Fibroblast of lung (primary cell): ENCODE measurements at places on chromosomes 5 and 9. TPM values are rescaled to one million over a fixed set of nuclear protein-coding genes. Genes with fewer than 3 reads are reported as not detected.

DNA sequence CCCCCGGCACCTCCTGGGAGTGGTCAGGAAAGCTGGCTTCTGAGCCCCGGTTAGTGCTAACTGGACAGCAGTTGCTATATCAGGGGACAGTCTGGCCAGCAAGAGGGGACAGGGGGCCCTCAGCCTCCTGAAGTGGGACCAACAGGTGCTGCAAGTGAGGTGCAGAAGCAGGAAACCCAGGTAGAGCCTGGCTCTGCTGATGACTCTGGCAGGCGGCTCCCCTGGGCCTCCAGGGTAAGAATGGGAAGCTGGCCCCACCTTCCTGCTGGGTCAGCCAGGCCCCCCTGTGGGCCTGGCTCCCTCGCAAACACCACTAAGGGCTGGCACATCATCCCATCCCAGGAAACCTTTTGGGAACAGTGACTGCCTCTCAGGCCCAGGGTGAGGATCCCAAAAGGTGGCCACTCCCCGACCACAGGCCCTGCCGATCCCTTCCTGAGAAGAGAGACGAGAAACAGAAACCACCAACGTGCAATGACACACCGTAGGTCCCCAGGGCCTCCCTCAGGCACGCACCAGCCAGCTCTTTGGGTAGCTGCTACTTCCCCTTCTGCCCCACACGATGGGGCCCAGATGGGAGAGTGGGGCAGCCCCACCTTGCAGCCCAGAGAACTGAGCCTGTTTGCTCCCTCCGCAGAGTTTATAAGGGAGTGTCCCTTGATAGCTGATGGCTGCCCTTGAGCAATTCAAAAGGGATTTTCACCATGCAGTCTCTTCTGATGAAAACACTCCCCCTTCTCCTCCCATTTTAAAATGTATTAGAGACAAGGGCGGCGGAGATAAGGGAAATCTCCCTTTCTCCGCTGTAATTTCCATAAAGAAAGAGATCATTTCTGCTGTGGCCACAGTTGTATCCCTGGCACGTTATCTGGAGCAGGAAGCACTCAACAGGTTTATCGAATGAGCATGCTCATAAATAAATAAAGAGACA is 76.8 kb downstream of the STK10 start:
- DNase-seq: peak; percentile 60

DNA sequence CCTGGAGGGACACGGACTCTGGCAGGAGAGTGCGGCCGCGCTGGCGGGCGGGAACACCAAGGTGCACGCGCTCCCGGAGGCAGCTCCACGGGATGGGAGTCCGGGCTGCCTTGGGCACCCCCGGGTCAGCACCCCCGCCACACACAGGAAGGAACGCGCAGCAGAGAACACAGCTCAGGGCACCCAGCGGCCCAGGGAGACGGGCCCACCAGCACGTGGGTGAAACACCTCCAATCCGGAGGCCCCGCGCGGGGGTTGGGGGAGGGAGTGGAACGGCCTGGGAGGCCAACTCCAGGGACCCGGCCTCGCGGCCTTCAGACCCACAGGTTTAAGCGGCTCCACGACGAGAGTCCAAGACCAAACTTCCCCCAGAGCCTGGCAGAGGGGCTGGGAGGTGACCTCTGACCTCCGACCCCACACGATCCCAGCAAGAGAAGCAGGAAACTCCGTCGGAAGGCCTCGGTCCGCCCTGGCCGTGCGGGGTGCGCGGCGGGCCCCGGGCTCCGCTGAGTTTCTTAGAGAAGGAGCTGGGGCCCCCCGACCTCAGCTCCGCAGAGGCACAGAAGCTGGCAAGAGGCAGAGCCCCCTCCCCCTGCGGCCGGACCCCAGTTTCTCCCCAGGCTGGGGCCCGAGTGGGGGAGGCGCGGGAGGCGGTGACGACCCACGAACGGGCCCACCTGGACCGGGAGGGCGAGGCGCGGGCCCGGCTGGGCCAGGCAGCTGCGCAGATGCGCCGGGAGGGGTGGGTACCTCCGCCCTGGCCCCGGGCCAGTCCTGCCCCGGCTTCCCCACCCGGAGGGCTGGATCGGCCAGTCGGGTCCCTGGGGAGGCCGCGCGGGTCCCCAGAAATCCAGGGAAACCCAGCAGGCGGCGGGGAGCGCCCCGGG is 851 bp downstream of the NACC2 start:
- DNase-seq: peak; percentile 64

- DNase-seq: no peak
These were observed 23.9 kb upstream of the PPP3R2 start for GRCh38 chr9:101618698-101619097.

DNA sequence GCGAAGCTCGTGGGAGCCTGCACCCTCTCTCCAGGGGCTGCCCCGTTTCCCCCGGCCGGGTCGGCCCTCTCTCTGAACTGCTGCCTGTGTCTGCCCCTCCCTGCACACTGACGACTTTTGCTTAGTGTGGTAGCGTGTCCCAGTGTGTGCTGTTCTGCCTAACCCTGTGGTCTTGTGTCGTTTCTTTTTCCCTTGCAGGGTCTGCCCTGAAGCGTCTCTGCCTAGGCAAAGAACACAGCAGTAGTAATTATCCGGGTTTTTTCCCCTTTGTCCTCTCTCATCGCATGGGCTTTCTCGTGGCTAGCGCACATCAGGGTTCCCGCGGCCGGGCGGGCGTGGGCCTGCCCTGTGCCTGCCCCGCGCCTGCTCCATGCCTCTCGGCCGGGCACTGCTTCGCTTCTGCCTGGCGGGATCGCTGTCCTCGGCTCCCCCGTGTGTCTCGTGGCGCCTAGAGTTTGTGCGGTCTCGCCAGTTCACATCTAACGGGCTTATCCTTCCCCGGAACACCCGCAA is 122.7 kb downstream of the WNK2 start:
- DNase-seq: no peak

- peak; percentile 63 for DNase-seq
These were observed 44.6 kb upstream of the SHOC1 start for GRCh38 chr9:111839387-111839786.

GRCh38 chr5:81763294-81763928 is 12.5 kb upstream of the SSBP2 start:
- no peak for DNase-seq

GRCh38 chr9:2390028-2390427 is 231.6 kb upstream of the VLDLR start:
- DNase-seq: no peak

GRCh38 chr5:38719916-38720315 is 125.9 kb upstream of the OSMR start:
- peak; percentile 79 for DNase-seq

- peak; percentile 24 for DNase-seq
These were observed 284.1 kb upstream of the GRAMD2B start for GRCh38 chr5:126139086-126139485.

GRCh38 chr9:134378901-134379338 is 52.7 kb downstream of the RXRA start:
- DNase-seq: peak; percentile 61

DNA sequence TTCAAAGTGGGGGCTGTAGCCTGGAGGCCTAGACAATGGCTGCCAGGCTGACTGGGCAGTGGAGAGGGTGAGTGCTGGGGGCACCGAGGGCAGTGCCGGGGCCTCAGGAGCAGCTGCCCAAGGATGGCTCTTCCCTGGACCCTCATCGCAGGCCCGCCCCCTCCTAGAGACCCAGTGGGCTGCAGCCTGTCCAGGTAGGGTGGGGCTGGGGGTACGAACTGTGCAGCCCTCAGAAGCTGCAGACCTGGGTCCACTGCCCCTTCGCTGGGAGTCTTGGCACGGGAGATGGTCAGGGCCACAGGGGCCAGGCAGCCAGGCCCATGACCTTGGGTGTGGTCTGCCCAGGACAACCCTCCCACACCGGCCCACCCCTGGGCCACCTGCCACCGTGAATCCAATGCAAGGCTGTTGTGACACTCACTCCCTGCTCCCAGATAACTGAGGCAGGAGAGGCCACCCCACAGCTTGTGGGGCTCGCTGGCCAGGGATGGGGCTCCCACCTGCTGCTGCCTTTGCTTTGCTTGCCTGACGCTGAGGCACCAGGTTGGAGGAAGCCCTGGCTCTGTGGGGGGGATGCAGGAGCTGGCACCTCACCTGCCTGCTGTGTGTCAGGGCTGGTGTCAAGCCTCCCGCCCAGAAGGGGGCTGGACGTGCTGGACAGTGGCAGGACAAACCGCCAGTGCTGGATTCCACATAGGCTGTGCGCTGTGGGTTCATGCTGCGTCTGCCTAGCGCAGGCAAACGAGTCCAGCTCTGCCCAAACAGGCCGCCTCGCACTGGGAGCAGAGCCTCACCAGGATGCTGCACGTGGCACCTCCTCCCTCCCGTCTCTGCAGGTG is 23.1 kb upstream of the SLC9A3 start:
- DNase-seq: no peak

- no peak for DNase-seq
These were observed 125.1 kb downstream of the ESM1 start for GRCh38 chr5:54860321-54860720.

GRCh38 chr5:95530416-95530815 is 24.4 kb downstream of the SKIC3 start:
- peak; percentile 91 for DNase-seq

- no peak for DNase-seq
These were observed 259.5 kb downstream of the GRIA1 start for GRCh38 chr5:153749960-153750359.

DNA sequence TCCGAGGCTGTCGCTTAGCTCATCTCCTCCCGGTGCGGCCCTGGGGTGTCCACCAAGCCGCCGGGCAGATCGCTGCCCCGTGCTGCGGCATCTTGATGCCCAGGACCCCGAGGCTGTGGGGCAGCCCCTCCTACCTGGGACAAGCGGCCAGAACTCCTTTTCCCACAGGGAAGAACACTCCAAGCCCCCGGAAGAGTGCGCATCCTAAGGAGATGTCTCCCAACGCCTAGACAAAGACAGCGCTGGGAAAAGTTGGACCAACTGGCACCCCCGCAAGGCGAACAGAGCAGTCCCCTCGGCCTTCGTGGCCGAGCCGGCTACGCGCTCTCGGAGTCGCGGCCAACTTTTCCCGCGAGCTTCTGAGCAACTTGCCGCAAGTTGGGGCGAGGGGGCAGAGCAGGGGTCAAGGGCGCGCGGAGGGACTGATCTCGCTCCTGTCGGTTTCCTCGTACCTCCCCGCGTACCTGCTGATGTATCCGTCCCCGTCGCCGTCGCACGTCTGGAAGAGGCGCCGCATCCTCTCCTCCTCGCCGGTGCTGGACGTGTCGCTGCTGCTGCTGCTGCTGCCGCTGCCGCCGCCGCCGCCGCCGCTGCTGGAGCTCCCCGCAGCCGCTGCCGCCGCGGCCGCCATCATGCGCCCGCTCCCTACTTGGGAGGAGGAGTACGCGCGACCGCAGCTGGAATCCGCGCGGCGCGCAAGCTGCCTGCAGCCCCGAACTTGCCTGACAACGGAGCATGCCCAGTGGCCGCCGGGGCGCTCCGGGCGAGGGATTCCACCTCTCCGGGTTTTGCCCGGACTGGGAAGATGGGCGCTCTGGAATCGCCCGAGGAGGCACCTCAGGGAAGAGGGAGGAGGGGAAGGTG is at the start of gene MCC:
MCC (minus strand) TSS at position 673 of the 864 bp plus-strand sequence.
- DNase-seq: peak; percentile 95

GRCh38 chr9:137138722-137139467 is at the start of gene GRIN1:
TSS of gene GRIN1 (plus strand) at chr9:137139154. CDS start at chr9:137139487, 333 bp downstream.
- no peak for DNase-seq

- DNase-seq: peak; percentile 28
These were observed 1.4 kb downstream of the MZB1 start for GRCh38 chr5:139388198-139388821.

DNA sequence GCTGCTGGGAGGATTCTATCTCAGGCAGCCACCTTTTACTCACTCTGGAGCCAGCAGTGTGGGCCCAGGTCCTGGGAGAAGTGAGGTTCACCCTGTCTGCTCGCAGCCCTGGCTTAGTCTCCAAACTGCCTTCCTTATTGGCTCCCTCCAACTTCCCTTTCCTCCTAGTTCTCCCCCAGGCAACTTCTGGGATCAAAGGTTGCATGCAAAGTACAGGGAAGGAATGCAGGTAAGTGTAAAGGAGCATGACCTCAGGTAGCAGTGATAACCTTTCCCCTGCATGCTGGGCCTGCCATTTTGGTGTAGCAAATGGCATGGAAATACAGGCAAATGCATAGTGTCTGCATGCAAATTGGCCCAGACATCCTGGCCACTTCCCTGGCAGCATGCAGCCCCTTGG is 53.8 kb upstream of the ARAP3 start:
- no peak for DNase-seq

- no peak for DNase-seq
These were observed 121.7 kb downstream of the ANKRD18B start for GRCh38 chr9:33645706-33646105.

GRCh38 chr5:26872337-26872736 is 166.0 kb downstream of the CDH9 start:
- DNase-seq: no peak

- DNase-seq: peak; percentile 42
These were observed 1164.5 kb downstream of the CDH12 start for GRCh38 chr5:21688655-21689054.

- DNase-seq: no peak
These were observed 14.3 kb upstream of the MARCHF6 start for GRCh38 chr5:10339058-10339811.

- peak; percentile 82 for DNase-seq
These were observed 3.7 kb upstream of the PJA2 start for GRCh38 chr5:109413458-109413857.

GRCh38 chr9:6590334-6590733 is 55.2 kb downstream of the GLDC start:
- no peak for DNase-seq

DNA sequence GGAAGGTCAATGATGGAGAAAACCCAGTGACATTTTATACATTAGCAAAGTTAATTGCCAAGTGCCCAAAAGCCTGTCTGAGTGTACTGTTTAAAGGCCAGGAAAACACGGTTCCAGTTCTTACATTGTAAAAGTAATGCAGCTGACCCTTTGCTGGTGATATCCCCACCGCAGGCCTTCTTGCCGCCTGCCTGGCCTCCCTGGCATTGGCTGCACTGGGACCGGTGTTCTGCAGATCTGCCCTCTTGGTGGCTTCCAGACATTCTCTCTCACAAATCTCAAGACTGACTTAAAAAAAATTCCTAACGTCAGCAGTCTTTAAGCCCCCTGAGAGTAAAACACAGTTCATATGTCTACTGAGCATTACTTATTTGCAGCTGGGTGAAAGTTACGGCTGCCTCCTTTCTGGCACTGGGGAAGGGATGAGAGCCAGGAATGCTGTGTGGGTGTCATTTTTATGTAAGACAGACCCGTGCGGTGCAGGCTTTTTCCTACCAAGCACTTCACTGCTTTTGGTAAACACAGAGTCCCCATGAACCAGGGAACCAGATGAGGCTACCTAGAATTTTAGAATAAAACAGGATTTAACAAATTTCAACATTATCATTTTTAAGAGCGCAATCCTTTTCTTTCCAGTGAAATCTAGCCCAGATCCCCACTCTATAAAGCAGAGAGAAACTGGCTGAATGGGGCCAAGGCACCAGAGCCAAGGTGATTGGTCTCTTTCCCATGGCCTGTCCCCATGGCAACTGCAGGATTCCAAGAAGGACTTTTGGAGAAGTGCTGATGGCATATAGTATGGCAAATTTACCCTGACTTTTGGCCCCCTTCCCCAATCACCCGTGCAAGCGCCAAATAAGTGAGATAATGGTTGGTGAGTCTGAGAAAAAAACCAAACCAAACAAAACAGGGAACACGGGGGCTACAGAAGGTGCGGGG is 80.8 kb downstream of the LMNB1 start:
- peak; percentile 61 for DNase-seq

PCDHAC2 gene
- polyA plus RNA-seq: 0.03 and 0.48 TPM in 2 replicates

HCN1 gene
- polyA plus RNA-seq: not detected in 2 replicates

SLC25A2 gene
- polyA plus RNA-seq: not detected in 2 replicates

PCDHB8 gene
- 0.05 and 0.42 TPM in 2 replicates for polyA plus RNA-seq

GPR21 gene
- polyA plus RNA-seq: 1.2 TPM in 1 of 2 replicates, not detected in the other

POC5 gene
- 9.2 and 11.3 TPM in 2 replicates for polyA plus RNA-seq

NTNG2 gene
- 0.26 and 1.3 TPM in 2 replicates for polyA plus RNA-seq

GPR151 gene
- polyA plus RNA-seq: not detected in 2 replicates

CERCAM gene
- polyA plus RNA-seq: 56.9 and 90.5 TPM in 2 replicates

SLC6A3 gene
- not detected in 2 replicates for polyA plus RNA-seq

TTLL11 gene
- polyA plus RNA-seq: 3.9 and 5.4 TPM in 2 replicates

MPDZ gene
- 21.7 and 28.9 TPM in 2 replicates for polyA plus RNA-seq

GPSM1 gene
- polyA plus RNA-seq: 15.8 and 17.2 TPM in 2 replicates
